ENCODE measurements at places on chromosomes 16 and 17. TPM values are rescaled to one million over a fixed set of nuclear protein-coding genes. Genes with fewer than 3 reads are reported as not detected.

- no peak for DNase-seq
Measured at GRCh38 chr16:34078691-34079090, 619.3 kb downstream of the TP53TG3F start.

DNA sequence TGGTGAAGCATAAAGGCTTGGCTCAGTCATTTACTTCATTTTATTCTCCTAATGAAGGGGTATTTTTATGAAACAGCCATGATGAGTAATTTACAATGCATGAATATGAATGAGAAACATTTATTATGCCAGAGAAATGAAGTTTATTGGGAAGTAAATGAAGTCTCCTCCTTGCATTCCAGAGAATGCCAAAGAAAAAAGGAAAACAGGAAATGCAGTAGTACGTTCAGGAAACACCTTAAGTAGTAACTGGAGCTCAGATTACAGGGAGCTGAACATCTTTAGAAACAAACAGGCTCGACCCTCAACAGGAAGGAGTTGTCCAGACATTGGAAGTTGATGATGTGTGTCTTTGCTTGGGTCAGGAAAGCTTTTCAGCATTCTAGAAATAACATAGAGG is 4.6 kb downstream of the KRT34 start:
- DNase-seq = no peak

GRCh38 chr17:65170839-65171238 is 33.7 kb downstream of the RGS9 start:
- DNase-seq = no peak

- no peak for DNase-seq
Measured at GRCh38 chr17:8542599-8543502, 87.7 kb downstream of the MYH10 start.

AOC2 gene
- 6.1 TPM for total RNA-seq

CDH1 gene
- total RNA-seq = 14.9 TPM

All from activated naive CD4-positive, alpha-beta T cell treated with anti-CD3 and anti-CD28 coated beads, Interleukin-2, amount 50 U/mL, for 72 hours (primary cell).